Inflammatory macrophage treated with lipopolysaccharide for 1 hour (primary cell): ENCODE measurements at places on chromosomes 4 and X.

DNA sequence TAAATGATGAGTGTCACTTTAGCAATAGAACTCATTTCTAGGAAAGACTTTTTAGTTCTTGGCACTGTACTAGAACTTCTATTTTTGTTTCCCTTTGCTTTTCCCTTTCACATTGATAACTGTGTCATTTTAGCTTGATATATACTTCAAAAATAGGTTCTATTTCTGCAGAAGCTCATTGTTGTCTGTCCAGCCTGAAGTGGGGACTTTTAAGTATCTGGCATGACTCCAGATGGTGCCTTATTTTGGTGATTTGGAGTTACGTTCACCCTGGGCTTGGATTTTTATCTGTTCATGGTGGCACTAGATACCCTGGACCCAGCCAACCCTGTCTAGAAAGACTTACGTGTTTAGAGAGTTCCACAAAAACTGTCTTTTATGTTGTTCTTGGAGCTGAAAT, 3.4 kb downstream of the ABHD18 start:
- no peak for DNase-seq

DNA sequence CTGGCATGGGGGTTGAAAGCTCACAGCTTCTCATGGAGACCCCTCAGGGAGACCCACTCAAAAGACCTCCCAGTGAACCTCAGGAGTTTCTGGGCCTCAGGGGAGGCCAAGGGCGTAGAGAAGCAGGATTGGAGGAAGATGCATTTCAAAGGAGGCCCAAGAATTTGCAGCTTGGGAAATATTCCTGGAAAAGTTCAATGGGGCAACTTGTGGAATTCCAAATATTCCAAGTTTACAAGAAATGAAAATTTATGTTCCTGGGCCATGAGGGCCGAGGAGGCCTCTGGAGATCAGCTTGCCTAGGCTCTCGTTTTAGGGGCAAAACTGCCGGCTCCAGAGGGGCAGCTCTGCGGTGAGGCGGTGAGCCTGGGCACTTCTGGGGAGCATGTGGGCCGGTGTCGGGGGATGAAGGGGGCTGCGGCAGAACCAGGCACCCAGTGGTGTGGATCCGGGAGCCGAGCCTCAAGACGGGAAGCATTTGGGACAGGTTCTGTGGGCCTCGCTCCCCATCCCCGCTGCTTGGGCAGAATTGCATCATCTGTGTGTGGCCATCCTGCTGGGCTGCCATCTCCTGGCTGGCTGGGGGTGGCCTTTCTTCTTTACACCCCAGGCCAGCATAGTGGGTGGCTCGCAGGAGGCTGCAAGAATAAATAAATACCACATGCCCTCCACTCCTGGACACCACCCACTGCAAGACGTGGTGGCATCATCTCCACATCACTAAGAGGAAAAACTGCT, 54.6 kb upstream of the GPR78 start:
- no peak for DNase-seq

DNA sequence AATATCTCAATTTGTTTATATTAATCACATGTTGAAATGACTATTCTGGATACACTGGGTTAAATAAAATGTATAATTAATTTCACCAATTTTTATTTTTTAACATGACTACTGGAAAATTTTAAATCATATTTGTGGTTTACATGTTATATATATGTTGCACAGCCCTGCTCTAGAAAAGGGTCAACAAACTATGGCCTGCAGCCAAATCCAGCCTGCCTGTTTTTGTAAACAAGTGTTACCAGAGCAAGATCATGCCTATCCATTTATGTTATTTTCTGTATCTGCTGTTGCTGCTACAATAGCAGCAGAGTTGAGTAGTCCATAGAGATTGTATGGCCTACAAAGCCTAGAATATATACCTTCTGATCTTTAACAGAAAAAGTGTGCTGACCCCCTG, 1.2 kb downstream of the TCEANC start:
- DNase-seq, result no peak

DNA sequence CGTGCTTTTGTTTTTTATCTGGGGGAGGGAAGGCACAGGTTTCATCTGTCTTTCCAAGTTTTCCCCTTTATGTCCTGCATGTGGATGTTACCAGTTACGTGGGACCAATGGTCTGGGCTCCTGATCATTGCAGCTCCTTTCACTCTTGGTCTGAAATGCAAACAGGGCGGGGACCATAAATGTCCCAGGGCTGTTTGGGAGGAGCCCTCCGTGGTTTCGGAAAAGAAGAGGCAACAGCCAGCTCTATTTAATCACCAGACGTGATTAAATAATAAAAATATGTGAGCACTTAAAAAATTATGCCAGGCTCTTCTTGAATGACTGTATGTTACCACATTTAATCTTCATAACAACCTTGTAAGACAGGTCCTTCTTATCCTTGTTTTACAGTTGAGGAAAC, 30.8 kb upstream of the C1GALT1C1 start:
- DNase-seq, result no peak

DNA sequence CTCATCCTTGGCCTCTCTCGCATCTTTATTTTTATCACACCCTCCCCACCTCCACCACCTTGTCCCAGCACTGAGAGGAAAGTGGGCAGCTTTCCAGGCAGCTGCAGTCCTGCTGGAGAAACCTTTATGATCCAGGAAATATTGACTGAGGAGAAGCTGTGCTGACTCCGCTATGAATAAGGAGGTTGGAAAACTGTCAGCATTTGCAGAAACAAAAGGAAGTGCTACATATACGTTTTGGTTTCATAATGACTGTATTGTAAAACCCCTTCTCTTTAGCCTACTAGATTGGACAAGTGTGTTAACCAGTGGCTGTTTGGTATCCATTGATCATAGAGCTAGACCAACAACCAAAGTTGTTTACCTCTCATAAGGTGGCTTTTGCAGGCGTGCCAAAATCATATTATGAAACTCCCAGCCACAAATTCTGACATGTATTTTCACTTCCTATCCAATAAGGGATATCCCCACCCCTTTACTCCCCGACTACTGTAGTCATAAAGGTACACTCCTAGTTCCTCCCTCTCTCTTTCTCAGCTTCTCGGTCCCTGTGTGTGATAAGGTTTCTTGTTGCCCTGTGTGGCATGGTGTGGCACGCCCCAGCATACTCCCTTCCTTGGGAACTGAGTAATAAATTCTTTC, 88.4 kb downstream of the GPR143 start:
- DNase-seq, result peak; percentile 41

DNA sequence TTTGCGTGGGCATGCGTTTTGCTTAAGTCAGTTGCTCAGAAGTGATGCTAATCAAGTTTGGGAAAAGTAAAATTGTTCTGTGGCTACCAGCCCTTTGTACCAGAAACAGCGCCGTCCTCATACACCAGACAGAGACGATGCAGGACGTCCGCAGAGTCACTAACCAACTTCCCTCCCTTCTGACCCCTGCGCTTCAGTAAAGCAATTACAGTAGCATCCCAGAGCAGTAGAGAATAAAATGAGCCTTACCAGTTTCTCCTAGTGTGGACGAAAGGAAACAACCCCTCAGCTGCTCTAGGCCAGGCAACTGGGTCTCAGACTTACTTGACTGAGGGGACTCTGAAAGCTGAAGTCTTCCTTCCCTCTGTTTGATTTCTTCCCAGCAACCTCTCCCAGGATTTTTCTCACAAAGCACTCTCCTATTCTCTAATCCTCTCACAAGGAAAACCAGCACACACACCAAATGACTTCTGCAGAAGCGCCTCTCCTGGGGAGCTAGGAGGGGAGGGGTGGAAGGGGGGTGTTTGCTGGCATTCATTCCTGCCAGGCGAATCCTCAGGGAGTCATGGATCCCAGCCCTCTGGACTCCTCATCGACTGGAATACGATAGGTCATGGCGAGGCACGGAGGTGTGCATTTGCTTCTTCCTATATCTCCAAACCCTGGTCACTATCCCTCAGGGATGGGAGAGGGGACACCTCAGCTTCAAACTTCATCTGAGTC, 56.0 kb upstream of the MID1 start:
- DNase-seq, result no peak

DNA sequence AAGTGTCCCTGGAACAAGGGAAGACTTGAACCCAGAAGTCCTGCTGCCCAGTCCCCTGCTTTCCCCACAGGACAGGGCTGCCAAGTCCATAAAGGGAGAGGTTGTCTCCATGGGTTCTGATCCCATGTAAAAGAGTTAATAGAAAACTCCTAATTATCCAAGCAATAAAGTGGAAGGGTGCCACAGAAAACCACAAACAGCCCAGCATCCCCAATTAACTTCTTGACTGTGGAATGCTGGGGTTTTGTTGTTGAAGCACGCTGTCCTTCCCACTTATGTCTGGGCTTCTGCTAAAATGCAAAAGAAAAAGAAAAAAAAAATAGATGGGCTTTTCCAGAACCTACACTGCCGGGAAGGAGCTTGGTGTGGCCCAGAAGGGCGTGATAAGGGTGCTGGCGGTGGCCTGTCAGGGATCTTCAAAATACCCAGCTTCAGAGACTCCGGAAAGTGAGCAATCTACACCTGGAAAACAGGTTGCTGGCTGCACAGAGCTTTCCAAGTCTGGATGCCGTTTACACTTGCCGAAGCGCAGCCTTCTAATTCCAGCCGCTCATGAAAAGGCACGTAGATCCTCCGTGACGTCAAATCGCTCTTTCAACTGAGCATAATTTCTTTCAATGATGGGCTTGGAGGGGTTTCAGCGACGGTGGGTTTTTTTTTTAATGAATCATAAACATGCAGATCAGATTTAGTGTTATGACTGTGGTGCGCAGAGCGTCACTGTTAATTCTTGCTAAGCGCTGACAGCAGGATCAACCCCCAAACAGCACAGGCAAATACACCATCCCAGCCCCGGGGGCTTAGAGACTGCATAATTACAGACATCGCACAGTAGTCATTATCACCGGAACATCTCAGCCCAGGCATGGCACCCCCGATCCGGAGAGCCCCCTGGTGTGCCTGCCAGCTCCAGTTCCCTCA, 197.6 kb downstream of the BCOR start:
- DNase-seq, result no peak

DNA sequence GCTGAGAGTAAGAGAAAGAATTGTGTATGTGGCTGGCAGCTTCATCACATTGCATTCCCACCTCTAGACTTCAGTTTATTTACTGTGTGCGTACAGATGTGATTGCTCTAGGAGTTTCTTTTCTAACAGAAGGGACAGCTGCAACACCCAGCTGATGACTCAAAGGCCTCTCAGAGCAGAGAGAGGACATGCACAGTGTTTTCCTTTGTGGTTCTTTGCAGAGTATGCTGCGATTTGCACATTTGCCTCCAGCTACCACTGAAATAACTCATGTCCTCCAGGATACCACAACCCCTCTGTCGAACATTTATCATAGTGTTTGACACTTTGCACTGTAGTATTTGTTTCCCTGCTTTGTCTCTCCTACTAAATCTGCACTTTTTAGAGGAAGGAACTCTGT, 294.1 kb downstream of the STIM2 start:
- DNase-seq, result no peak

DNA sequence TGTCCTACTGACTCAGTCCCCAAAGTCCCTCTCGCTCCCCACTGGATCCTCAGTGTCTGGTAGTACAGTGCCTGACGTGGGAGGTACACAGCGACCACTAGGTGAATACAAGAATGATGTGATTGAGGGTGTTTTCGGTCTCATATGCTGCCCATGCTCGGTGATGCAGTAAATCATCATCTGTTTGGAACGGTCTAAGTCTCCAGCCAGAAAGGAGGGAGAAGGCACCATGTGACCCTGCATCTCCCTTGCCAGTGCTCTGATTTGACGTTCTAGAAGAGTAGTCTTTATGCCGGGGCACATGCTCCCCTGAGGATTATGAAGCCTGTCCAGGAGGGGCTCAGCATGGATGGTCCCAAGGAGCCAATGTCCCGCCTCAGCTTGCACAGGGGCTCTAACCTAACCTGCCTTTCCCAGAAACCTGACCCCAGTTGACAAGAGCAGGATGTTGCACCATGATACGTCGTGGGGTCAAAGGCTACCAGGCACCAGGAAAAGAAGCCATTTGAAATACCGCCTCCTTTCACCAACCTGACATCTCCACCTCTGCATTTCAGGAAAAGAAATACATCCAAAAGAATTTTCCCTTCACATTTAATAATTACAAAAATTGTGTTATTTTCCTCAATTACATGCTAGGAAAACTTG, 13.8 kb upstream of the PLXNB3 start:
- no peak for DNase-seq

DNA sequence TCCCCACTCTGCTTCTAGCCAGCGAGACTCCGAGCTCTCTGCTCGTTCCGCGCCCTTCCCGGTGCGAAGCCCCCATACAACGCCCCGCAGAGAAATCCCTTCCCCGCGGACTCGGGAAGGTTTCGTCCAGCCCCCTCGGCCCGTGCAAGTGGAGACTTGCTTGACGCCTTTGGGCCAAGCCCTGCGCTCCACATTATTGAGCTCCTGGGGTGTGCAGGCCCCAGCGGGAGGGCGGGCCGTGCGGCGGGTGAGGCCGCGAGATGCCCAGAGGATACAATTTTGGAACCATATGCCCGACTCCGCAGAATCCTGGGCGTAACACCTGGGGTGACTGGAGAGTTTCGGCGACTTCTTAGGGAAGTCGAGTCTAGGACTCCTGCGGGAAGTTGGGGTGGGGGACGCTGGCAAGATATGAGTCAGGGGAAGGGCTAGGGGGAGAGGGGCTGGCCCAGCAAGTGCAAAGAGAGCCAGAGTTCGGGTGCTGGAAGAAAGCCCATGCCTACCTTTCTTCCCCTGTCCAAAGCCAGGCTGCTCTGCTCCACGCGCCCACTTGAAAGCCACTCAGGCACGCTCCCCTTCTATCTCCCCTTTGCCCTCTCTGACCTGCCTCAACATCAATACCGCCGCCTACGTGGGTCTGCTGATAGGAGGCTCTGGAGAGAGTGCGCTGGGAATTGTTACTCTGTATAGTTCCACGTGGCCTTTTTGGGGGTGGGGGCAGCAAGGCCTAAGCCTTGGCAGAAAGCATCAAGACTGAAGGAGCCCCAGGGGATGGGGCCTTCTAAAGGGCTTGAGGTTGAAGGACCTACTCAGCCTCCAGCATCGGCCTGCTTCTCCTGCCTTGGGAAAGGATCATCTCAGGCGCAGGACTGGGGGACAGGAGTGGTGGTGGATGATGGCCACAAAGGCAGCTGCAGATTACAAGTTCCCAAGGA, 1.2 kb upstream of the ELF4 start:
- DNase-seq, result no peak

DNA sequence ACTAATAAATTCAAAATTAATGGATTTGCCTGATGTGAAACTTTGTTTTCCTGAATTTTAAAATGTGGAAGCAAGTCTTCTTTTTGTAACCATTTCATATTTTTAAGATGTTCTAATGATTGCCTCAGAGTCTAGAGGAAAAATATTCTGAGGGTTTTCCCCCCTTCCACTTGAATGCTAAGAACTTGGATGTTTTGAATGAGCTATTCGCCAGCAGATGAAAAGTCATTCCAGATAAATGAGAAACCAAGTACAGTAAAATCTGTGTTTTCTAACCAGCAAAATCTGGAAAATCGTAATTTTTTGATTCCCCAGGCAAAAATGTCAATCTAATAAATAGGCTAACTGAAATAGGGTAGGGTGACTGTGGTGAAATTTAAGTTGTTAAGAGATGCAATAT, 45.6 kb downstream of the SLIT2 start:
- DNase-seq, result no peak
